ENCODE measurements at places on chromosomes 11 and 22.
A peak's percentile ranks its signal among the peaks of the same experiment; 100 is the strongest.

DNA sequence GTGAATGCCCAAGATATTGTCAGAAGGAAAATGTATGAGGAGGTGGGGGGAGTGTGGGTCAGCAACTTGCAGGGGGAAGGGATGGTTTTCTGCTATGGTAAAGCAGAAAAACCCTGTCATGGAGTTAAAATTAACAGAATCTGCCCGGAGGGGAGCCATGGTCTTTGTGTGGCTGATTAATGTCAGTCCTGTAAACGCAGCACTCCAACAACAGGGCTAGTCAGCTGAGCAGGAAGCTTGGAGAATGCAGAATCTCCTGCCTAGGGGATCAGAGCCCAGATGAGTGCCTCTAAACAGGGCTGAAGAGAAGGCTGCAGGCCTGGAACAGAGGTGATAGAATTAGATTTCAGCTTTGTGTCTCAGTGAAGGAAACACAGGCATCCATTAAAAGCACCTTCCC lies 140.9 kb upstream of the MTNR1B start:
- no peak for DNase-seq

GRCh38 chr11:66347425-66348276 lies at the start of gene B4GAT1:
Gene B4GAT1 (minus strand): TSS chr11:66347629. CDS start chr11:66347545, 84 bp downstream.
- peak; percentile 79 for DNase-seq

- DNase-seq, result no peak
These were observed 680.4 kb downstream of the TBC1D22A start for GRCh38 chr22:47442821-47443220.

DNA sequence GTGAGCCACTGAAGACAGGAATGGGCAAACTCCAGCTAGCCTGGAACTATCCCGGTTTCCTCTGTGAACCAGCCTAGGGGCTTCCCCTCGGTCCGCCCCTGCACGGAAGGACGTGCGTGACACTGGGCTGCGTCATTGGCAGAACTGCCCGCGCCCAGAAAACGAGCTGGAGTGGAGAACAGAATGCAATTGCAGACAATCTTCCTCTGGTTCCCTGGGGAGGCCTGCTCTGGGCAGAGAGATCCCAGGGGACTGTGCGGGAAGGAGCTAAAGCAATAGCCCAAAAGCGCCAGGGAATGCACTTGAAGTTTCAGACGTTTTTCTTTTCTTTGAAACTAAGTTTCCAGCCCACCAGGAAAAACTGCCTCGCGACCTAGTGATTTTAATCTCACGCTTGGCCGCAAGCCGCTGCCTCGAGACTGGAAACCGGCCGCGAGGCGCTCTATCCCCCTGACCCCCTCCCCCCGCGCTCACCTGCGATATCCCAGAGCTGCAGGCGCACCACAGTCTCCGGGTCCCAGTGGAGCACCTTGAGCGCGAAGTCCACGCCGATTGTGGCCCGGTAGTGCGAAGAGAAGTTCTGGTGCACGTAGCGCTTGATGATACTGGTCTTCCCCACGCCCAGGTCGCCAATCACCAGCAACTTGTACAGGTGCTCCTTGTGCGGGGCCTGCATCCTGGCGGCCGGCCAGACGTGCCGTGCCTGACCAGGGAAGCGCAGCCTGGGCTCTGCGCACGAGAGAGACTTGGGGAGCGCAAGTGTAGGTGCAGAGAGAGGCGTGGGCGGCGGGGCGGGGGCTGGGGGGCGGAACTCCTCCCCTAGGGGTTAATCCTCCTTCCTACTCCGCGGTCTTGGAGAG lies at the start of gene RAB38:
Gene RAB38 (minus strand): TSS at position 735 of the 860 bp plus-strand sequence. CDS start 59 bp downstream, at position 676.
- peak; percentile 92 for DNase-seq

DNA sequence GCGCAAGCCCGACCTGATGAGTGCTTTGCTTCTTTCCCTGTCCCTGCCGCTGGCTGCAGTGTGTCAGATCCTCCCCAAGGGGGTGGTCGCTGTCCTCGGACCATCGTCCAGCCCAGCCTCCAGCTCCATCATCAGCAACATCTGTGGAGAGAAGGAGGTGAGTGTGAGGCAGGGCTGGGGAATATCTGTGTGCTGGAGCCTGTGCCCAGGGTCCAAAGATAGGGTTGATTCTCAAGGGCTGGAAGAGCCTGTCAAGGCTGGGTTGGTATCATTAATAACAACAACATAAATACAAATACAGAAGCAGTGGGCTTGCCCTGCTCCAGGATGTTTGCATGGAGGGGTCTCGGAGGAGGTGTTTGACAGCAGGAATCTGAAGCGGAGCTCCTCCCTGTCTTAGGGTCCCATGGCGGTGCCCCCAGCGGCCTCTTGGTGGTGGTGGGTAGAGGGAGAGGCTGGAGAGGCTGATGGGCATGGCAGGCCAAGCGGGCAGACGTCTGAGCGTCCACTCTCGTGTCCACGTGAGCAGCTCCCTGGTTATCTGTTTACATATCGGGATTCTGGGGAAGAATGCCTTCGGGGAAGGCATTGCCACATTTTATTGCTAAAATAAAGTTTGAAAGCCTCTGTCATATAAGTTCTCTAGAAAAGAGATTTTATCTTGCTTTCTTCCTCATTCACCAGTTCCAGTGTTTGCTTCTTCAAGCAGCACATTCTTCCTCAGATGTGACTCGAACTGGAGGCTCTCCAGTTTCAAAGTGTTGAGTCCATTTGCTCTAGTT lies 208.4 kb upstream of the TBCEL start:
- DNase-seq, result no peak

DNA sequence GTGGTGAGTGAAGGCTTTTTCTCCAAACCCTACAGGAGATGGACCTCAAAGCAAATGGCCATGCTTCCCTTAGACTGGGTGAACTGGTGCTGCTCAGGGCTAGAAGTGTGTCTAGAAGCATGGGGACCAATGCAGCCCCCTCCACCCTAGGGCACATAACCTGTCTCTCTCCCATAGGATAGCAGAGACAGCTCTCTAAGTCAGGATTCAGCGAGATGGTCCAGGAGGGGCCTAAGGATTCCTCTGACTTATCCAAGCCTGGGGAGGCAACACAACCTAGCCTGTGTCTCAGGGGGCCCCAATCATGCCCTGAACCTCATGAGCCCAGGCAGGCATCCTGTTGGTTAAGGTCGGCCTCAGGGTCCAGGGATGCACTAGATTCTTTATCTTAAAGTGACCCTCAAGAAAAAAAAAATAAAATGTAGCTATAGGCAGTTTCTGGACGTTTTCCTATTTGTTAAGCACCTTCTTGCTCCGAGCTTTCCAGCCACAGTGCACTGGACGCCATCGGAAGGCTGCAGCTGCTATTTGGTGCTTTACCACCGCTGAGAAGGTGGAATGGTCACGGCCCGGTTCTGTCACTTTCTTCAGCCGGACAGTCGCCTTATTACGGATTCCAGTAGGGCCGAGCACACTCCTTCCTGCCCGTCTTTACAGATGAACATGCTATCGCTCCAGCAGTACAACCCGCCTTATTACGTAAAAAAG lies 5.0 kb upstream of the CCND1 start:
- DNase-seq, result no peak

- no peak for DNase-seq
These were observed 602.2 kb downstream of the BUD13 start for GRCh38 chr11:116170526-116171120.

- no peak for DNase-seq
These were observed 58.1 kb downstream of the SNX19 start for GRCh38 chr11:130858215-130858614.

Measured in suppressor macrophage (primary cell).